Hematopoietic multipotent progenitor cell treated with erythropoietin and hydrocortisone succinate and interleukin-3 and kit ligand, for 4 days (in vitro differentiated cells): ENCODE measurements at places on chromosomes 6 and 20.

- no peak for DNase-seq
Measured at GRCh38 chr6:158011980-158012566, 30.4 kb downstream of the SYNJ2 start.

DNA sequence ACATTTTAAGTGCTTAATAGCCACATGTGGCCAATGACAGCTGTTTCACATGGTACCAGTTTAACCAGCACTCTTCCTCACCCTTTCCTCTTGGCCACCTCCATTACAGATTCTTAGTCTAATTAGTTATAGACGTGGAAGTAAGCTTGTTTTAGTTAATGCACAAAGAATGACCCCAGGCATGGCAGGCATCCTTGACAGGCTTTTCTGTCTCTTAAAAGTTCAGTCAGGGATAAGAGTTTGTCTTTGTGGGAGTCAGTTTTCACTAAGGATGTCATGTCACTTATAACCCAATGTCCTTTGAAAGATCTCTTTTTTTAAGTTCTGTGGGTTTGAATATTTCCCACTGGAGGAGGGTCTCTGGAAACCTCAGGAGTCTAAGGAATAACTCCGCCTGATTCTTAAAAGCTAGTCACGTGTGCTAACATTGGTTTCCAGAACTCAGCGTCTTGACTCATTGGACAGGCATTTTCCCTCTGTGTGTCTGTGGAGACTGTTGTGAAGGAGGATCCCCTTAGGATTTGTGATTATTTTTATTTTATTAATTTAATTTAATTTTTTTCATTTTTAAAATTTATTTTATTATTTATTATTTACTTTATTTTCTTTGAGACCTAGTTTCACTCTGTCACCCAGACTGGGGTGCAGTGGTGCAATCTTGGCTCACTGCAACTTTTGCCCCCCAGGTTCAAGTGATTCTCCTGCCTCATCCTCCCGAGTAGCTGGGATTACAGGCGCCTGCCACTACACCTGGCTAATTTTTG lies 171.4 kb downstream of the ZFAND3 start:
- DNase-seq, result no peak

DNA sequence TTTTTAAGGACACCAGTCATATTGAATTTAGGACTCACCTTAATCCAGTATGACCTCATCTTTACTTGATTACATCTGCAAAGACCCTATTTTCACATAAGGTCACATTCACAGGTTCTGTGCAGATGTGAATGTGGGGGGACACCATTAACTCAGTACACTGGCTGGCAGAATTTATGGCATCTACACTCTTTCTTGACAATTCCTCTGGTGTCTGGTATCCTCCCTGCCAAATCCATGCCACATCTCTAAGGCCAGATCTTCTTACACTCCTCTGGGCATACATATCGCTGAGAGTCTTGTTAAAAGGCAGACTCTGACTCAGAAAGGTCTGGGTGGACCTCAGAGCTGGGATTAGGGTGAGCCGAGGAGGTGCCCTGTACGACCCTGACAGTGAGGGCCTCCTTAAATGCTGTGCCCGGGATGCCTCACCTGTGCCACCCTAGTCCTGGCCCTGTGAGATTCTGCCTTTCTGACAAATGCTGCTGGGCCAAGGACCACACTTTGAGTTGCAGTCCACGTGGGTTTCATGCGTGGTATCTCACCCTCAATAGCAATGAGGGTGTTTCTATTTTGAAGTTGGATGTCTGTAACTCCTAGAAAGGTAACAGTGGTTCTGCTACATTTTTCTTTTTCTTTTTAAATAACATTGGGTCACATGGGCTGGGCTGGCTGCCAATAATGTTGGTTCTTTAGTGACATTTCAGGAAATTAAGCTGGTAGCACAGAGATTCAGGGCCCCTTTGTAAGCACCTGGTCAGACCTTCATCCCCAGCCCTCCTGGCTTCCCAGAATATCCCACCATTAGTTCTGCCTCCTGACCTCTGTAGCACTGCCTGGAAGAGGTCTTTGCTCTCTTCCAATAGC lies 17.2 kb upstream of the LRRN4 start:
- no peak for DNase-seq

- no peak for DNase-seq
Measured at GRCh38 chr20:42361402-42361970, 743.3 kb upstream of the CHD6 start.

- DNase-seq, result no peak
Measured at GRCh38 chr6:140366991-140367390, 992.5 kb upstream of the CITED2 start.

DNA sequence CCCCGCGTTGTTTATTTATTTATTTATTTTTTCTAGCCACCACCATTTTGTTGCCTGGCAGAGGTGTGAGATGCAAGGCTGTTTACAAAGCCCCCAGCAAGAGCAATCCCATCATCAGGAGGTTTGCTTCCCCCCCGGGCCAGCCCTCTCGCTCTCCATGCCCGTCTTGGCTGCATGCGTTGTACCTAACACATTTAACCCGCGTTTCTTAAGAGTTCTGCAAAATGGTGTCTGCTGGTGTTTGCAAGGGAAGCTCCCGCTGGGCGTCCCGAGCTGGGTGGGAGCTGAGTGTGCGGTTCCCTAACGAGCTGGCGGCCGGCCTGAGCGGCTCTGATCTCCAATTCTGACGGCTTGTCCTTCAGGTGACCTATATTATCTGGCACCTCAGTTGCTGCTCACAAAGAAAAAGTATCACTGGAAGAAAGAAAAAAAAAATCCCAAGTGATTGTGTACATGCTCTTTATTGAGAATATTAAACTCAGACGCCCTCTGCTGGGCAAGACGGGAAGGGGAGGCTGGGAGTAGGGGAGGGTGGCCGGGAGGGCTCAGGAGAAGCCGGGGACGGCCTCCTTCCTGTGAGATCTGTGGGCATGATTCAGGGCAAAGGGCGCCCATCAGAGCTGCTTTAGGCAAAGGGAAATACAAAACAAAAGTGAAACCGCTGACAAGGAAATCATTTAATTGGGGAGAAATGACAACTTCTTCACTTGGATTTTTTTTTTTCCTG lies 154.8 kb downstream of the BCAS1 start:
- peak; percentile 98 for DNase-seq

DNA sequence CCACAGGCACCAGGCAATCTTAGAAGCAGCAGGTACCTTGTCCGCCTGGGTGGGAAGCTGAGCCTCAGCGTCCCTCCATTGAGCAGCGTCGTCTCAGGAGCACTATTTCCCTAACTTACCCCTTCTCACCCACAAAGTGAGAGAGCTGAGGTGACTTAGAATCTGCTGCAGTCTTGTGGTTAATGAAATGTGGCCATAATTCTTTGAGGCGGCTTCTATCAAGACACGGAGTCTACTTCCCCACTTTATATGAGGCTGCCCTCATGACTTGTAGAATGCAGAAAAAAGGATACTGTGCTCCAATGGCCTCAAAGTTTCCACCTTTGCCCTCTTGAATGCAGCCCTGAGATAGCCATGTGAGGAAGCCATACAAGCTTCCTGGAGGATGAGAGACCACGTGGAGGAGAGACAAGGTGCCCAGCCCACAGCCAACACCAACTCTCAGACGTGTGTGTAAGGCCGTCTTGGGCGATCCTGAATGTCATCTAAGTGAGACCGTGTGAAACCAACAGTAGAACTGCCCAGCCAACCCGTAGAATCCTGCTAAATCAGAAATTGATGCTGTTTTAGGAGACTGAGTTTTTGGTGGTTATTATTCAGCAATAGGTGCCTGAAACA lies 9.1 kb upstream of the TAGAP start:
- peak; percentile 86 for DNase-seq

GRCh38 chr6:122052346-122052900 lies 347.0 kb upstream of the HSF2 start:
- DNase-seq, result no peak
